ENCODE measurements at places on chromosomes 4 and X.
A peak's percentile ranks its signal among the peaks of the same experiment; 100 is the strongest.

DNA sequence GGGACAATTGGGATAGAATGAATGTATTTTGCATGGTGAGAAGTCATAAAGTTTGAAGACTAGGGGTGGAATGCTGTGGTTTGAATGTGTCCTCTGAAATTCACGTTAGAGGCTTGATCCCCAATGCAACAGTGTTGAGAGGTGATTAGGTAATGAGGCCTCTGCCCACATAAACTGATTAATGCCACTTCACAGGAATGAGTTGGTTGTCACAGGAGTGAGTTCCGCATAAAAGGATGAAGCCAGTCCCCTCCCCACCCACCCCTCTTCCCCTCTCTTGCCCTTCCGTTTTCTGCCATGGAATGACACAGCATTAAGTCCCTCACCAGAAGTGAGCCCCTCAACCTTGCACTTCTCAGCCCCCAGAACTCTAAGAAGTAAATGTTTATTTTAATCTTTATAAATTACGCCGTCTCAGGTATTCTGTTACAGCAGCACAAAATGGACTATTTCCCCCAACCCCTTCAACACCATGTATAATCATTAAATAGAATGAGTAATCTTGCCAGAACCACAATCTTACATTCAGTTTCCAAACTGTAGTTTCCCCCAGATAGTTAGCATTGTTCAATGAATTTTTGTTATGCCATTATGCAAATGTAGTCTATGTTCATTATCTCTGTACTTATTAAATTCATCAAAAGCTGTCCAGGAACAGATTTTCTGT is 5.5 kb upstream of the MMAA start:
- DNase-seq: no peak

DNA sequence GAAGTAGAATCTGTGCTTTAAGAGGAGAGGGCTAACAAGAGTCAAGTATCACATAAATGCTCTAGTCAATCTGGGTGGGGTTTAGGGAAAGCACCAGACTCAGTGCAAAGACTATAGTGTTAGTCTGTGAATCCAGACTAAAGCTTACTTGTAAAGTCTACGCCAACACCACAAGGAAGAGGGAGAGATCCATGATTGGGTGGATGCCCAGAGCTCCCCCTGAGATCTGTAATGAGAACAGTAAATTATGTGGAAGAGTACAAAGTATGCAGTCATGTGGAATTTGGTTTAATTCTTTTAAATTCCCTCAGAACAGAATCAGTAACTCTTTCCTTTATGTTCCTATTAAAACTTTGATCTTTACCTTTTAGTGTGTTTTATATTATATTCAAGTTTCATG is 354.7 kb upstream of the SPANXN4 start:
- no peak for DNase-seq

GRCh38 chrX:53268173-53268572 is 13.2 kb downstream of the IQSEC2 start:
- no peak for DNase-seq

DNA sequence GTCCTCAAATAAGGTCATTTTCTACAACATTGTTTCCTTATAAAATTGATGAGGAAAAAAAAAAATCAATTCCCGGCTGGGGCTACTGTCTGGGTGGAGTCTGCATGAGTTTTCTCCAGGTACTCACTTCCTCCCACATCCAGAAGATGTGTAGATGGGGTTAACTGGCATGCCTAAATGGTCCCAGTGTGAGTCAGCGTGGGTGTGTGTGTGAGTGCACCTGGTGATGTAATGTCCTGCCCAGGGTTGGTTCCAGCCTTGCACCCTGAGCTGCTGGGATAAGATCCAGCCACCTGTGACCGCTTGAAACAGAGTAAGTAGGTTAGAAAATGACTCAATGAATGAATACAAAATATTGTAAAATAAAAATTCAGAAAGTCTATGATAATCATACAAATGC is 11.1 kb downstream of the USP26 start:
- no peak for DNase-seq

- DNase-seq: peak; percentile 86
Observed at GRCh38 chr4:149409146-149409545, 406.5 kb downstream of the IQCM start.

- no peak for DNase-seq
Observed at GRCh38 chr4:176320976-176321361, 1.2 kb downstream of the SPCS3 start.

GRCh38 chr4:72006586-72006985 is 25.2 kb upstream of the NPFFR2 start:
- DNase-seq: no peak

DNA sequence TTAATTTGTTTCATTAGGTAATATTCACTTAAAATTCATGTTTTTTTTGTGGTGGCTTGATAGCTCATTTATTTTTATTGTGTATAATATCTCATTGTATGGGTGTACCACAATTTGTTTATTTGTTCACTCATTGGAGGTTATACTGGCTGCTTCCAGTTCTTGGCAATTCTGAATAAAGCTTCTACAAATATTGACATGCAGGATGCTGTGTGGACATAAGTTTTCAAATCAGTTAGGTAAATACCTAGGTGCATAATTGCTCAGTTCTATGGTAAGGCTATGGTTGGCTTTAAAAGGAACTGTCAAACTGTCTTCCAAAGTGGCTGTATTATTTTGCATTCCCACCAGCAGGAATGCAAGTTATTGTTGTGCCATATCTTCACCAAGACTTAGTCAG is 504.5 kb upstream of the GALNTL6 start:
- no peak for DNase-seq

- no peak for DNase-seq
Observed at GRCh38 chr4:917466-917865, 14.7 kb downstream of the GAK start.

DNA sequence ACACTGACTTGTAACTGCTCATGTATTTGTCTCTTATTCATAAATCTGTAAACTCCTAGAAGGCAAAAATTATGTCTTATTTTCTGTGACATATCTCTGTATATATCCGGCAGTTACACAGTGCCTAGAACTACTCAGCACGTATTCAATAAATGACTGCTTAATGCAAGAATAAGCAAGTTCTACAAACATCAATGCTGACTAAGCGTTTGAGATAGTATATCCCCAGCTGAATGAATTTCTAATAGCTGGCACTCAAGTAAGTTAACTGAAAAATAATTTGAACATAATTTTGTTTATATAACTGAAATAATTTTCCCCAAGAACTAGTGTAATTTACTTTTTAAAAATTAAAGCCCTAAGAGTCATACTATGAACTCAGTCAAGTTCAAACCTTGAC is 113.7 kb downstream of the ARAP2 start:
- DNase-seq: no peak

- DNase-seq: no peak
Observed at GRCh38 chr4:155339588-155339987, 37.2 kb downstream of the MAP9 start.

- no peak for DNase-seq
Observed at GRCh38 chr4:73010789-73011628, 58.5 kb downstream of the COX18 start.

- DNase-seq: no peak
Observed at GRCh38 chr4:55178226-55179005, 53.0 kb upstream of the KDR start.

DNA sequence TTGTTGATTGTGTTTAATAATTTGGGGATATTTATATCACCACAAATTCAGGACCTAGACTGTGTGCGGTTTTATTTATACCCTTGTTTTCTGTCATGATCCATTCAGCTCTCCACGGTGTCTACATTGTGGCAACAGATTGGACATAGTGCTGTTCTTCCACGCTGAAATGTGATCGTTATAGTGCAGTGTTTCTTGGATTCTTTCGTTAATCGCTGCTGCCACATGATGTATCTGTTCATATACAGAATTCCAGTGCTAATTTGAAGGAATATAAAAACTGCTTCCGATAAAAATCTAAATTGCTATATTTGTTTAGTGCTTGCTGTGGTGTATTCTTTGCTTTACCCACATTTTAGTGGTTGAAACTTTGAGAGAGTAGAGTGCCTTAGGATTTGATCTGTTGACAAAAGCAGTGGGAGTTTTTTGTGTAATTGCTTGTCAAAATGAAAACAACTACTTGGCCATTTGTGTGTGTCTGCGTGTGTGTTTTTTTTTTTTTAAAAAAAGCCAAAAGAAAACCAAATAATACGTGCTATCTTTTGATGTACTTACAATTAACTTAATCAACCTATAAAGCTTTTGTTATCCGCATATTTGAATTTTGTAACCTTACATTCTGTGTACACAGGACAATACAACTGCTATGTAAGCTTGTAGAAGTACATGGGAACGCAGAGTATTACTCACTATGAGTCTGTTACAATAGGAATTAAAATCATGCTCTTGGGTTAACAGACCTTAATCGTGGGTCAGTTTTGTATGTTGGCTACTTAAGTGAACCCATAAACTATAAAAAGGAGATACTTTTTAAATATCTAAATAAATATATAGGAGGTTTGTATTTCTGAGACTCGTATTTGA is 353.3 kb downstream of the ARHGAP24 start:
- no peak for DNase-seq

GRCh38 chr4:156227321-156227720 is 273.7 kb upstream of the CTSO start:
- DNase-seq: no peak

GRCh38 chr4:80215449-80216052 is 18.2 kb downstream of the PRDM8 start:
- peak; percentile 72 for DNase-seq

GRCh38 chr4:108774809-108775530 is 12.1 kb upstream of the ETNPPL start:
- DNase-seq: peak; percentile 67

GRCh38 chr4:2068566-2068965 is 9.4 kb downstream of the NAT8L start:
- DNase-seq: no peak

- DNase-seq: peak; percentile 24
Observed at GRCh38 chr4:61248705-61249104, 48.6 kb downstream of the ADGRL3 start.

- DNase-seq: no peak
Observed at GRCh38 chrX:67563469-67564448, 19.9 kb downstream of the AR start.

DNA sequence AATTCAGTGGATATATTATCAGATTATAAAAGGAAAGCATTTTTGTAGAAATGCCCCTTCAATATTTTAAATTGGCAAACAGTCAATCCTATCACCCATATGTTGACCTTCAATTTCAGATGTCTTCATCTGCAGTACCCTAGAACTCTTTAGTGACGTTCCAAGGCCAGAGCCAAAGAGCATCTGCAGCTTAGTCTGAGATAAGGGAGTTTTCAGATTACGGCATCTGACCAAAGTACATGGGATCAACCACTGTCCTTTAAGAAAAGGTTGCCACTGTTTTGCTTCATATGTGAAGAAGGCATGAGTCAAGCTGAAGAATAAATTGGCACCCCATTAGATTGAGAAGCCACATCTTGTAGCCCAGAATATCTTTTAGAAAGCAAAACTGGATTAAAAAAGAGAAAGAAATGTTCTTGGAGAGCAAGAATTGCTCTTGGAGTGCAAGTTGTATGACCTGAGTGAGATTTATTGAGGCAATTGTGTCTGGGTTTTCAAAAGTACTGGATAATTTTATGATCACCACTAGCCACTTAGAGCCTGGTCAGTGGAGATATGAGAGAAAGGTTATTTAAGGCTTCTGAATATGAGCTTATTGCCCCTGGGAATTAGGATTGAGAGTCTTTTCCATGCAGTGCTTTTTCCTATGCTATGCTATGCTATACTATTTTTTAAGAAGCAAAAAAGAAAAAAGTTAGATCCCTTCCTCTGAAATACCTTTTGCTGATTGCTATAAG is 251.9 kb upstream of the NR3C2 start:
- DNase-seq: no peak

DNA sequence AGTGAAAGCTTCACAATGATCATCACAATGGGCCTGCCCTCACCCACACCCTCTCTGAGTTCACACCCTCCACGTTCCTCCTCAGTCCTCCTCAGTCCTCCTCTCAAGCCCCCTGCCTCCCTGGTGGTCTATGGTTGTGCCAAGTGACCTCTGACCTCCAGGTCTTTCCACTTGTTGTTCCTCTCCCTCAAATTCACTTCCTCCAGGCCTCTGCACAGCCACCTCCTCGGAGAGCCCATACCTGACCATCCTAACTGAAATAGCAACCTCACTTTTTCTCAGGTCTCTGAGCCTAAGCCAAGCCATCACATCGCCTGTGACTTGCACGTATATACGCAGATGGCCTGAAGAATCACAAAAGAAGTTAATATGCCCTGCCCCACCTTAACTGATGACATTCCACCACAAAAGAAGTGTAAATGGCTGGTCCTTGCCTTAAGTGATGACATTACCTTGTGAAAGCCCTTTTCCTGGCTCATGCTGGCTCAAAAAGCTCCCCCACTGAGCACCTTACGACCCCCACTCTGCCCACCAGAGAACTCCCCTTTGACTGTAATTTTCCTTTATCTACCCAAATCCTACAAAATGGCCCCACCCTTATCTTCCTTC is 293.4 kb upstream of the TENM3 start:
- no peak for DNase-seq
